ENCODE measurements at places on chromosomes 12 and 14. TPM values are rescaled to one million over a fixed set of nuclear protein-coding genes. Genes with fewer than 3 reads are reported as not detected.
A peak's percentile ranks its signal among the peaks of the same experiment; 100 is the strongest.

SERPINA9 gene
- polyA plus RNA-seq, result not detected

POLE2 gene
- polyA plus RNA-seq, result 0.18 TPM

GRCh38 chr12:106018286-106018685, 120.5 kb downstream of the NUAK1 start:
- H3K4me1 ChIP-seq, result no peaks in the 10 kb centered on the region
- H3K27me3 ChIP-seq, result no peaks in the 10 kb centered on the region
- no peak overlapping the region for H3K4me3 ChIP-seq
- H3K27ac ChIP-seq, result no peak overlapping the region

DNA sequence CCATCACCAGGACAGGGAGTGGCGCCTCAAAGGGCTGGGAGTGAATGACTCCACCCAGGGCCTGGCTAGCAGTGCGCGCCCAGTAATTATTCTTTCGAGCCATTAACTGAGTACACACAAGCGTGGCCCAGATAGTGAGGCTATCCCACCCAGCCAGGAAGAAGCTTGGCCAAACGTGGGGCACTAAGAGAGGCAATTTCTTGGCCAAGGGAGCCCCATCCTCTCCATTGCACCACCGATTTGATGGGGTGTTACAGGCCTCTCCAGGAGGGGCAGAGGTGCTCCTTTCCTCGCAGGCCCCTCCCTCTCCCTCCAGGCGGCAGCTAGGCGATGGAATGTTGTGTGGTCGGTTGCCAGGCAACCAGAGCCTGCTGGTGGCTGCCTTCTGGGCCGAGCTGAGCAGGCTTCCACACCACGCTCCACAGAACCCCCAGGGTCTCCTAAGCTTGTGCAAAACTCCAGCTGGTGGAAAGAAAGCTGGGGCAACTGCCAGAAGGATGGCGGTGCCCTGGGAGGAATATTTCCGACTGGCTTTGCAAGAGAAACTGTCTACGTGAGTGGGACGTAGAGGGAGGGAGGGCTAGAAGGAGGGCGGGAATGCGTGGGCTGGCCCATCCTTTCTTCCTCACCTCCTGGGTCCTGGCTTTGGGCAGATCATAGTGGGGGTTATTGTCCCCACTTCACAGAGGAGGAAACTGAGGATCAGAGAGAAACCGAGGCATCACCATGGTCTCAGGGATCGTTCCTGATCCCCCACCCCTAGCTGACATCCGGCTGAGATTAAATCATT, at the start of gene CFAP73:
Gene CFAP73 (plus strand): TSS at position 364 of the 790 bp plus-strand sequence. CDS start 134 bp downstream, at position 498.
- no peak within 1 kb of the TSS for H3K4me3 ChIP-seq
- H3K27ac ChIP-seq, result no peak within 1 kb of the TSS
- peaks cover 28% of the 10 kb centered on the region for H3K4me1 ChIP-seq
- DNase-seq, result peak; percentile 47
- peaks cover 22% of the 10 kb centered on the region for H3K27me3 ChIP-seq

DNA sequence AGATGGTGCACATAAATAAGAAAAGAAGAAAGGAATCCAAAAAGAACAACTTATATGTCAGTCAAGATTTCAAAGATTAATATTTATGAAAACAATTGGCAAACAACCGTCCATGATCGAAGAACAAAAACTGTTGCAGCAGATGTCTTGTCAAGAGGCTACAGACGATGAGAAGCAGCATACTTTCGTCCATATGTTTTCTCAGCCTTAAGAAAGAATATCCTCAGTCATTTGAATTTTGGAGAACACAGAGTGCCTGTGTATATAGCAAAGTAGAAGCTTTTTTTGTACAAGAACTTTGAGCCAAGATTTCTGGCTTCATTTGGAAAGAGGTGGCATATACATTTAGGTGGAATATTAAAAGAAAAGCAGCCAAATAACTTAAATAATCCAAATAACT, 297.2 kb downstream of the ITPR2 start:
- H3K27ac ChIP-seq, result no peak overlapping the region
- no peaks in the 10 kb centered on the region for H3K4me1 ChIP-seq
- H3K4me3 ChIP-seq, result no peak overlapping the region

- H3K4me3 ChIP-seq, result no peak overlapping the region
- no peak for DNase-seq
- no peak overlapping the region for H3K27ac ChIP-seq
- H3K36me3 ChIP-seq, result no peaks in the 10 kb centered on the region
- no peaks in the 10 kb centered on the region for H3K4me1 ChIP-seq
- H3K27me3 ChIP-seq, result no peaks in the 10 kb centered on the region
These were observed 31.2 kb downstream of the GSC start for GRCh38 chr14:94738751-94739150.

GPR65 gene
- polyA plus RNA-seq, result 15.5 TPM

GRCh38 chr12:78209846-78210505, 379.3 kb downstream of the NAV3 start:
- no peak overlapping the region for H3K4me3 ChIP-seq
- no peak for DNase-seq
- no peaks in the 10 kb centered on the region for H3K36me3 ChIP-seq

- no peaks in the 10 kb centered on the region for H3K4me1 ChIP-seq
- DNase-seq, result peak; percentile 2
- H3K27ac ChIP-seq, result no peak overlapping the region
- no peaks in the 10 kb centered on the region for H3K27me3 ChIP-seq
- H3K36me3 ChIP-seq, result no peaks in the 10 kb centered on the region
- H3K4me3 ChIP-seq, result no peak overlapping the region
These were observed 527.2 kb downstream of the FLRT2 start for GRCh38 chr14:86057018-86057667.

GRCh38 chr14:72892879-72893635, 844 bp downstream of the DPF3 start:
- H3K4me3 ChIP-seq, result peak overlapping the region; percentile 59
- peaks cover 93% of the 10 kb centered on the region for H3K27me3 ChIP-seq
- no peaks in the 10 kb centered on the region for H3K36me3 ChIP-seq

GRCh38 chr12:4243091-4243490, 30.5 kb upstream of the CCND2 start:
- peaks cover 4% of the 10 kb centered on the region for H3K27me3 ChIP-seq
- H3K36me3 ChIP-seq, result no peaks in the 10 kb centered on the region
- H3K27ac ChIP-seq, result peak overlapping the region; percentile 27
- peaks cover 63% of the 10 kb centered on the region for H3K4me1 ChIP-seq
- peak; percentile 42 for DNase-seq

DNA sequence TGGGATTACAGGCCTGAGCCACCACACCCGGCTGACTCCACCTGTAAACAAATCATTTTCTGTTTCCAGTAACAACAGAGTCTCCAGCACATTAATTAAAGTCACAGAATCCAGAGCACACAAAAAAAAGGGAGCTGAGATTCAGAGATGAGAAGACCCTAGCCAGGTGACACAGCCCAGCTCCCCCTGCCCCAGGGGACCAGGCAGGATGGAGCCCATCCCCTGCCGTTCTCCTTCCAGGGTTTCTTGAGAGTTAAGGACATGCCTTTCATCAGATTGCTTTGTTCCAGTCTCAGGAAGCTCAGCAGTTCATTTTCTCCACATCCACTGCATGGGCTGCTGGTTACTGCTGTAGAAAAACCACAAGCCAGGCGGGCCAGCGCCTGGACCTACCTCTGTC, 81.2 kb downstream of the RIMBP2 start:
- H3K36me3 ChIP-seq, result no peaks in the 10 kb centered on the region
- H3K4me1 ChIP-seq, result no peaks in the 10 kb centered on the region
- peaks cover 2% of the 10 kb centered on the region for H3K27me3 ChIP-seq
- H3K27ac ChIP-seq, result no peak overlapping the region

FGF23 gene
- not detected for polyA plus RNA-seq

DNA sequence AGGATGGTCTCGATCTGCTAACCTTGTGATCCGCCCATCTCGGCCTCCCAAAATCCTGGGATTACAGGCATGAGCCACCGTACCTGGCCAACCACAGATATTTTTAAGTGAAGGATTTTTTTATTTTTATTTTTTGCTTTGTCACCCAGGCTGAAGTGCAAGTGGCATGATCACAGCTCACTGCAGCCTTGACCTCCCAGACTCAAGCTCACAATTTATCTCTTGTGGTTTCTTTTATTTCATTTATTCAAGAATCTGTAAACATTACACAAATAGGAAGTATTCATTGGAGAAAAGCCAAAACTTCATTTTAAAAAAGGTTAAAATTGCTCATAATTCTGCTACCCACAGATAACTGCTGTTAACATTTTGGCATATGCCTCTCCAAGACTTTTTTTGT, 13.3 kb downstream of the MOAP1 start:
- no peak for DNase-seq

DNA sequence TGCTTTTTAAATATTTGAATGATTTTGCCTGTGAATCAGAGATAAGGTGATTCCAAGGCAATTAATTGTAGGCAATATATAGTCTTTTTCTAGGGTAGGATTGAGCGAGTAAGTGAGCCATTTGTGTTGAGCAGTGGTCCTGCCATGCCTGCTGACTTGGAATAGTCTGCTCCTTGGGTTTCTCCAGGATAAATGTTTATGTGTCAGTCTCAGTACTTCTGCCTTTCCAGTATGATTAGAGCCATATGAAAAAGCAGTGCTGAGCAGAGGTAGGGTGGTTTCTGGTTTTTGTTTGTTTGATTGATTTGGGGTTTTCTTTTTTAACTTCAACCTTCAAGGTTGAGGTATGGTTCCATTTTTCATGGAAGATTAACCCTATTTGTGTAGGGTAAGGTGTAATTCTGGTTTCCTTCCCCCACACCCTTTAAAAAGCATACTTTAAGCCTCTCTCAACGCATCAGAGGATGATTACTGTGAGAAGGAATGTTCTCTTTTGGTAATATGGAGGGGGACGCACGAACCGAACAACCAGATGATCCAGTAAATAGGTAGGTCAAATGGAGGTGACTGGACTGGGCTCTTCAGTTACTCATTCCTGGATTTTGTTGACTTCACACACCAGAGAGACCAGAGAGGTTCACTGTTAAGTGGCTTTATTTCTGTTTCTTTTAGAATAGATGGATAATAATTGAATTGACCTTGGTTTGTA, 22.7 kb downstream of the FRMD6 start:
- no peak overlapping the region for H3K4me3 ChIP-seq
- H3K36me3 ChIP-seq, result no peaks in the 10 kb centered on the region
- no peak overlapping the region for H3K27ac ChIP-seq
- no peaks in the 10 kb centered on the region for H3K4me1 ChIP-seq
- DNase-seq, result no peak

RDH16 gene
- not detected for polyA plus RNA-seq

- H3K27ac ChIP-seq, result no peak overlapping the region
- H3K4me1 ChIP-seq, result peaks cover 34% of the 10 kb centered on the region
- DNase-seq, result no peak
These were observed 255.5 kb downstream of the EFCAB11 start for GRCh38 chr14:89699071-89699470.

DNA sequence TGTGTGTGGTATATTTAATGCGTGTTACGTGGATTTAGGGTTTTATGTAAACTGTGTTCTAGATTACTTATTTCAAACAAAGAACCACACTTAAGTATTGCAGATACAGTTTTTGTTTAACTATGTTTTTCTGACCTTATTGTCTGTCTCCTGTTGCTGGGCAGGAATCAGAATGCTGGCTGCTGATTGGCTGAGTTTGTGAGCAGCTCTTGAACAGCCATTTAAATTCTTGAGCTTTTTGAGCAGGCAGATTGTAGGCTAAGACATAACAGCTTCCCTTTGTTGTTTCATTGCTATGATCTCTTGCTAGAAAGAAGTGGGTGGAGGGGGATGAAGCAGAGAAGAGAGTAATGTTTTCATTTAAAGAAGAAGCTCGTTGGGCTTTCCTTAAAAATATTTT, 52.2 kb downstream of the ATF7IP start:
- H3K4me3 ChIP-seq, result no peak overlapping the region
- peaks cover 4% of the 10 kb centered on the region for H3K4me1 ChIP-seq
- DNase-seq, result peak; percentile 70

- no peak overlapping the region for H3K4me3 ChIP-seq
- H3K36me3 ChIP-seq, result no peaks in the 10 kb centered on the region
- peak overlapping the region; percentile 57 for H3K27ac ChIP-seq
- H3K4me1 ChIP-seq, result peaks cover 18% of the 10 kb centered on the region
- H3K27me3 ChIP-seq, result no peaks in the 10 kb centered on the region
- peak; percentile 67 for DNase-seq
These were observed 18.7 kb upstream of the SERPINA6 start for GRCh38 chr14:94341656-94342333.

FGF6 gene
- polyA plus RNA-seq, result not detected

HOXC5 gene
- polyA plus RNA-seq, result not detected

CPNE8 gene
- 22.5 TPM for polyA plus RNA-seq

Data from CD14-positive monocyte (primary cell).